ENCODE measurements at places on chromosomes 6 and 20.

DNA sequence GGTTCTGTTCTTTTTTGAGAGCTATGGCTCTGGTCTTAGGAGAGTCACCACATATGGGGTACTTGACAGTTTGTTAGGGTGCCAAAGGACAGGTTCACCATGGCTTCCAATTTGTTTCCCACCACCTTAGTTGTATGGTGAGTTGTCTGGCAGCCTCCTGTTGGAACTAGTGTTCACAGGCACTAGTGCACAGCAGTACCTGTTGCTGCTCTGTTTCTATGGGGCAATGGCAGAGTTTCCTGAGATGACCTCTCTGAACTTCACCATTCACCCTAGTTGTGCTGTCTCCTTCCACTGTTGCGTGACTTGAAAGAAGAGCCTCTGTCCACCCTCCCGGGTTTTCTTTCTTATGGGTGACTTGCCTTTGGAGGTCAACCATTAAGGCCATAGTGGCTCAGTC lies 129.1 kb downstream of the JARID2 start:
- no peak for DNase-seq

- peak; percentile 63 for DNase-seq
Observed at GRCh38 chr20:37911838-37912281, 8.9 kb downstream of the VSTM2L start.

- no peak for DNase-seq
Observed at GRCh38 chr6:63371104-63371715, 51.4 kb upstream of the LGSN start.

GRCh38 chr6:53331678-53332077 lies 17.1 kb downstream of the ELOVL5 start:
- DNase-seq = no peak
